DMS53 (cell line): ENCODE measurements at places on chromosomes 4 and X.

DNA sequence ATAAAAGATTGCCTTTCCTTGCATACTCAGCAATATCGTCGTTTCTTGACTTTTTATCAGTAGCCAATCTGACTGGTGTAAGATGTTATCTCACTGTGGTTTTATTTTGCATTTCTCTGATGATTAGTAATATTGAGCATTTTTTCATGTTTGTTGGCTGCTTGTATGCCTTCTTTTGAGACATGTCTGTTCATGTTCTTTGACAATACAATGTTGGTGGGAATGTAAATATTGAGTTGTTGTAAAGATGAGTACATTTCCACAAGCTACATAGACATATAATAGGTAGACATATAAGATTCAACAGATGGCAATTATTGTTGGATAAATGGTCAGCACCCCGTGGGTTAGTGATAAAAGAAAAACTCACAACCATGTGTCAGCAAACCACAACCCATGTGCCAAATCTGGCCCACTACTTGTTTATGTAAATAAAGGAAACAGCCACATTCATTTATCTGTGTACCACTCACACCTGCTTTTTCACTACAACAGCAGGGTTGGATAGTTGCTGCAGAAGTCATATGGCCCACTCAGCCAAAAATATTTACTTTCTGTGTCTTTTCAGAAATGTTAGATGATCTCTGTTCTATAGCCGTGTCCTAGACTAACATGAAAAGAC lies 153.1 kb upstream of the VCX start:
- DNase-seq = peak; percentile 24

DNA sequence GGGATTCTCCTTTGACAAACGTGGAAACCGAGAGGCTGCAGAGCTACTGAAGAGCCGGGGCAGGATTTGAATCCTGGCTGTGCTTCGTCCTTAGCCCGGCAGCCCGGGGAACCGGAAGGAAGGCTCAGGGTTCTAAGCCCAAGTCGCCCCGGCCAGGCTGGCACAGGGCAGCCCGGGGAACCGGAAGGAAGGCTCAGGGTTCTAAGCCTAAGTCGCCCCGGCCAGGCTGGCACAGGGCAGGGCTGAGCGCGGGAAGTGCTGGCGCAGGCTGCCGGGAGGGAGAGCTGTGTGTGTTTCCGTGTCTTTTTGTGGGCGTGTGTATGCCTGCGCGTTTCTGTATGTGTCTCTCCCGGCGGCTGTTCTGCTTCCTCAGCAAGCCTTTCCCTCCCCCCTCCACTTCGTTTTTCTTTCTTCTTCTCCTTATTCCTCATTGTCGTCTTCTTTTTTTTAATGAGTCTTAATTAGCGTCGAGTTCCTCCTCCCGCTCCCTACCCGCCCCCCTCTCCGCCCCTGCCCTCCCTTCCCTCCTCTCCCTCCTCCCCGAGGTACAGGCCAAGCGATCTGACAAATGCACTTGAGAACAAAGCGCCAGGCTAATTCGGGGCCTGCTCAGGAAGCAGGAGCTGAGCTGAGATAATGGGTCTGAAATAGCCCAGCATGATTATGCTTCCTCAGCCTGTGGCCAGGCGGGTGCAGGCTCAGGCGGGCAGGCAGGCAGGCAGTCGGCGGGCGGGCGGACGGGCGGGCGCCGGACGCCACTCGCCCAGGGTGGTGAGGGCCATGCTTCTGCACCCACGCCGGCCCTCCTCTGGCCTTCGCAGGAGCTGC lies 65.9 kb downstream of the EFNB1 start:
- DNase-seq = peak; percentile 85

DNA sequence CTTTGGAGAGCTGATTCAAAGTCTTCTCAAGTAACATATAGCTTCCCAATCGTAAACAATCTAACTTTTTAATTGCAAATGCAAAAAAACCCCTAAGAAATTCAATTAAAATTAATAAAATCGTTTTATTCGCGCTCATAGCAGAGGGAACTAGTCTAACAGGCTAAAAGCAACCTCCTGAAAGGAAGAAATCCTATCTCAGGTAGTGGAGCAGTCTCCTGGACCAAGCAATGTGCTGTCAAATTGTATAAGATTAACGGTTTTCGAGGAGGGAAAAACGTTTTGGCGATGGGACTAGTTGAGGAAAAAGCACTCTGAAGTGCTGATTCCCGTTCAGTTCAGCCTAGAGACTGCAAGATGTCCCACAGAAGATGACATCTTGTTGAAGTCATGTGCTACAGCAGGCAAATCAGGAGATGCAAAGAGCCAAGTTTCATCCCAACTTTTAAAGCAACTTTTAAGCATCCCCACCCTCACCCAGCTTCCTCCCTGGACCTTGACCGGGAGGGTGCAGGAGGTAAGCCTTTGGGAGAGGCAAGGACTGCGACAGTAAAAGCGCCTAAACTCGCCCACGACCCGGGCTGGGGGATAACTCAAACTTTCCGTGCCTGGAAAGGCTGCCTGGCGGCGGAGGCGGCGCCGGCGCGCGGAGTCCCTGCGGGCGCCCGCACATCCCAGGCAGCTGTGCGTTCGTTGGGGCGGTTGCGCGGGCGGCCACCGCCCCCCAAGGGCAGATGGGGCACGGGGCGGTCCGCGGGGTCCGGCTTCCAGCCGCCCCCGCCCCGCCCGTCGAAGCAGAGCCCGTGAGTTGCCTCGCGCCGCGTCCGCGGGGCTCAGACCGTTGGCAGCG lies 784 bp downstream of the MAP7D3 start:
- peak; percentile 25 for DNase-seq

GRCh38 chr4:8439168-8439567 lies 1.4 kb downstream of the ACOX3 start:
- DNase-seq = peak; percentile 69

- no peak for DNase-seq
Measured at GRCh38 chr4:100059467-100059866, 109.4 kb upstream of the H2AZ1 start.

DNA sequence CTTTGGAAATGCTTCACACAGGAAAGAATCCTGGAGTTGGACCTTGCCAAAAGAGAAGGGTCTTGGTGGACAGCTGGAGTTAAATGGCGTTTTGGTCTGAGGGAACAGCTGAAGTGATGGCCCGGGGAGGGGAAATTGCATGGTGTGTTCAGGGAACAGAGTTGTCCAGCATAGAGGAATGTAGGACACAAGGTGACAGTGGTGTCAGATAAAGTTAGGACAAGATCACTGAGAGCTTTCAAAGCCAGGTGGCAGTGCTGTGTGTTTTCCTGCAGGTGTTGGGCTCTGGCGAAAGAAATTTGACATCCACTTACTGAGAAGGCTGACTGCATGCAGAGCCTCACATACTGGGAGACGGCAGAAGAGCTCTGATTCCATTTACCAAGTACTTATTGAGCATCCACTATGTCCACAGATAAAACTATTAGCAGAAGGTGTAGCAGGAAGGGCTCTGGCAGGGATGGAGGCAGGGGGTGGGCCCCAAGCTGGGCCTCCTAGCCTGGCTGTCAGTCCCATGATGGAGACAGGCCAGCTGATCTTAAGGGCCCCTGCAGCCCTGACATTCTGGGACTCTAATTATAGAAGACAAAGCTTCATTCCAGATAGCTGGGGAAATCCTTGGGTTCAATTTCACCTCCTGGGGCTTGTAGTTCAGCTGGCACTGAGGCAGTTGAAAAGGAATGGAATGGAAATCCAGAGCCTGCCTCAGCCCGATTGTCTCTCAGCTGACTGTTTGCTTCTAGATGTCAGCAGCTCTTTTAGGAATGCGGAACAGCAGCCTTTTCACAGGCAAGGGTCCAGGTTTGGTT lies 150.2 kb upstream of the MAMLD1 start:
- DNase-seq = peak; percentile 25

GRCh38 chrX:120309873-120310705 lies 1.2 kb downstream of the TMEM255A start:
- peak; percentile 50 for DNase-seq

DNA sequence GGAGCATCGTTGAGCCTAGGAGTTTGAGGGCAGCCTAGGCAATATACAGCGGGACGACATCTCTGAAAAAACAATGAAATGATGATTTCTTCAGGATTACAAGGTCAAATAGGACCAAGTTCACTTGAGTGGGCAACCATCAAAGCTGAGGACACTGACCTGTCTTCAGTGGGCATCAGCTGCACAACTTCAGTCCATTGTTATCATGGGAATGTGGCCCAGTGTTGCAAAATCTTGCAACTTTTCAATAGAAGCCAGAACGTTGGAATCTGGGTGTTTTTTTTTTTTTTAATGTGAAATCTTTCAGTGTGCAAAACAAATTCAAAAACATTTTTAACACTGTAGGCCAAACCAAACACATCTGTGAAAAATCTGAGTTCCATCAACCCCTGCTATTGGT lies 155.4 kb upstream of the PLAC1 start:
- DNase-seq = no peak

DNA sequence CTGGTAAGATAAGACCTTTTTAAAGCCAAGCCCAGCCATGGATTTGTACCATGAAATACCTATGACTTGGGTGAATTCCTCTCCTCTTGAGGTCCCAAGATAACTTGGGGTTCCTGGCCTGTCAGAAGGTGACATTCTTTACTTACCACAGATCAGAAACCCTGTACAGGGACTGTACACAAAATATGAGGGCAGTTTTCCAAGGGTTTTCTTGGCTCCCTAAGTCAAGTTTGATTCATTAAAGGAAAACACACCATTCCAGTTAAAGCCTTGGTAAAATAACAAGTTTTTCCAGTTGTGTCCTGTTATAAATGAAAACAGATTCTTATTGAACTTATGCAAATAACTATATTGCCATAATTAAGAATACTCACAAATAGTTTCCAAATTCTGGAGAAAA lies 8.2 kb downstream of the SYAP1 start:
- DNase-seq = no peak

- DNase-seq = no peak
Measured at GRCh38 chr4:3236326-3236878, 12.6 kb upstream of the MSANTD1 start.

DNA sequence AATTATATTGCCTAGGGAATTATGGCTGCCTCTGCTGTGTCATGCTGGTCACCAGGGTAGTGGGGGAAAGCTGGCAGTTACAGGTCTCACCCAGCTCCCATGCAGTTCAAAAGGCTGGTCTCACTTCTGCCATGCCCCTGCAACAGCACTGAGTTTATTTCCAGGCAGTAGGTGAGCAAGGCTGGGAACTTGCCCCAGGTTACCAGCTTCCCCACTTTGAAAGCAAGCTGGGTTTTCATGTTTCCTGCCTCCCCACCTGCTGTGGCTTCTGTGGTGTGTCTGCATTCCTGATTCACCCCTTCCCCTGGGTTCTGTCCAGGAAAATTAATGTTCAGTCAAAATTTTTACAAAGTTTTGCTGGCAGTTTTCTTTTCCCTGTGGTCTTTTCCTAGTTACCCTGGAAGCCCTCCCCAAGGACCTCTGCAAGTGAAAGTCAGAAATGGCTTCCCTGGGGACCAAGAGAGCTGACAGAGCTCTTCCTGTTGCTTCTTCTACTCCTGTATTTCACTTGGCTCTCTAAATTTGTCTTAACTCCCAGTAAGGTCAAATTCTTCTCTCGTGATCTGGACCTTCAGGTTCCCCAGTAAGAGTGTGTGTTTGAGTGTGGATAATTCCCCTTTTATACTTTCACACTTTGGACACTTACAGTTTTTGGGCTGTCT lies 58.5 kb upstream of the AGTR2 start:
- no peak for DNase-seq

GRCh38 chrX:46588263-46588662 lies 14.7 kb downstream of the CHST7 start:
- DNase-seq = no peak
